ENCODE measurements at places on chromosomes 2 and 18. TPM values are rescaled to one million over a fixed set of nuclear protein-coding genes. Genes with fewer than 3 reads are reported as not detected.
A peak's percentile ranks its signal among the peaks of the same experiment; 100 is the strongest.

DNA sequence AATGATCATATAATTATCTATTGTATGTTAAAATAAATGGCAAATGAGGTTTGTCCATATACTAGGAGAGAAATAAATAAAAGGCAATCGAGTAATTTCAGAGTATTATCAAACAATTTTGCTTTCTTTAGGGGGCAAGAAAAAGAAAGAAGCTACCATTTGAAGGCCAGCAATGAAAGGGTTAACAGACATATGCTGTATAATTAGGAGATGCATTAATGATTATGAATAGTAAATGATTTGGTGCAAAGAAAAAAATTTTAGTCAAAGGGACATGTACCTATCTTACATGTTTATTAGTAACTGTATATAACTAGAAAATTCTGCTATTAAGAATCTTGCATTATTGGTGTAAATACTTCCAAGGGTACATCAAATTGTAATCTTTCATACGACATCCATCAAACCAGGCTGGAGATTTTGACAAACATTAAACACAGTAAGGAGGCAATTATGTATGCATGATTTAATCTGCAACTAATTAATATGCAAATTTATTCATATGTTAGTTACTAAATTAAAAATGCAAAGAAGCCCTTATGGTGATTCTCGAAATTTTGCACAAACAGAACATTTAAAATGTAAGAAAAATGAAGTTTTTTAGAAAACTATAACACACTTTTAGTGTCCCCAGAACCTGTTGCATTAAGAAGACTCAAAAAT, 251.4 kb downstream of the TCF4 start:
- no peak overlapping the region for H3K4me3 ChIP-seq
- no peak overlapping the region for H3K27ac ChIP-seq
- no peaks in the 10 kb centered on the region for H3K27me3 ChIP-seq

- no peaks in the 10 kb centered on the region for H3K27me3 ChIP-seq
- no peaks in the 10 kb centered on the region for H3K4me1 ChIP-seq
- H3K4me3 ChIP-seq = no peak overlapping the region
- DNase-seq = no peak
Measured at GRCh38 chr18:58502628-58503027, 126.3 kb downstream of the ALPK2 start.

DNA sequence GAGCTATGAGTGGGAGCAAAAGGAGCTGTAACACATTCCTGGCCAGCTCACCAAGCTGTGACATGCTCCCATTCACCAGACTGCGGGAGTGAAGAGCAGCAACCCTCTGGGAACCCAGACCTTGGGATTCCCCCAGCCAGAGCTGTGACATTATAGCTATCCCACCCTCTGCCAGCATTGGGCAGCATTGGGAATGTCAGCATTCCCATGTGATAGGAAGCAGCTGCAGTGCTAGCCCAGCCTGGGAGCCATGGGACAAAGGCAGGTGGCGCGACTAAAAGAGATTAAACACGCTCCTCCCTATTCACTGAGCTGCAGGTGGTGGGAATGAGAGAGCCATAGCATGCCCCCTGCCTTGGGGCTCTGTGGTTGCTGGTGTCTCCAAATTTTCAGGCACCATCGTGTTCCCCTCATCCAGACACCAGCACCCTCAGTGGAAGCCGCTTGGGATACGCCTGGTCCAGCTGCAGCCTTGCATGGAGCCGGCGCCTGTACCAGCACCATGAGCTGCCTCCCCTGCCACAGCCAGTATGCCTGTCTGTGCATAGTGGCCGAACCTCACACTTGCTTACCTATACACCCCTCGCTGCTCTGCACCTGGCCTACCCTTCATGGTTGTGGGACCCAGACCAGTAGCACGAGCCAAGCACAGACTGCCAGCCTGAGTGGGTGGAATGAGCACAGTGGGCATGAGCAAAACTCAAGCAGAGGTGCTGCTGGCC, 695.6 kb upstream of the GCFC2 start:
- H3K27me3 ChIP-seq = no peaks in the 10 kb centered on the region
- no peak overlapping the region for H3K27ac ChIP-seq
- no peaks in the 10 kb centered on the region for H3K4me1 ChIP-seq
- H3K36me3 ChIP-seq = no peaks in the 10 kb centered on the region
- H3K4me3 ChIP-seq = no peak overlapping the region
- DNase-seq = no peak

DNA sequence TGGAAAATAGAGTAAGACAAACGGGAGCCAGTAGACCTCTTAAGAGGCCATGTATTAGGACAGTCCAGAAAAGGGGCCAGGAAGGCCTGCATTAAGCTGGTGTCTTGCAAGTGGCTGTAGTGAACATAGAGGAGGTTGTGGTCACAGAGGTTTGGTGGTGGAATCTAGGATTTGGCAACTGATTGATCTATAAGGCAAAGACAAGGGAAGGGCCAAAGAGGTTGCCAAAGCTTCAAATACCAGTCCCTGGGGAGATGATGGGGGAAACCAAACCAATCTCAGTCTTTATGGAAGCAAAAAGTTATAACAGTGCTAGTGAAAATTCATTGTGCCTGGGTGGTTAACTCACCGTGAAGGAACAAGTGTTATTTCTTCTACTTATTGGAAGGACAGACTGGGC, 28.7 kb upstream of the RTN4 start:
- peaks cover 14% of the 10 kb centered on the region for H3K4me1 ChIP-seq
- no peak overlapping the region for H3K4me3 ChIP-seq
- DNase-seq = no peak
- peak overlapping the region; percentile 44 for H3K27ac ChIP-seq
- H3K27me3 ChIP-seq = no peaks in the 10 kb centered on the region

AQP4 gene
- total RNA-seq = 18.9 TPM

TTR gene
- total RNA-seq = not detected
